ENCODE measurements at places on chromosomes 11 and 22.

- no peak for DNase-seq
Measured at GRCh38 chr11:102780491-102780918, at the start of gene MMP10. TSS of gene MMP10 (minus strand) at chr11:102780628. CDS start at chr11:102780591, 37 bp downstream.

DNA sequence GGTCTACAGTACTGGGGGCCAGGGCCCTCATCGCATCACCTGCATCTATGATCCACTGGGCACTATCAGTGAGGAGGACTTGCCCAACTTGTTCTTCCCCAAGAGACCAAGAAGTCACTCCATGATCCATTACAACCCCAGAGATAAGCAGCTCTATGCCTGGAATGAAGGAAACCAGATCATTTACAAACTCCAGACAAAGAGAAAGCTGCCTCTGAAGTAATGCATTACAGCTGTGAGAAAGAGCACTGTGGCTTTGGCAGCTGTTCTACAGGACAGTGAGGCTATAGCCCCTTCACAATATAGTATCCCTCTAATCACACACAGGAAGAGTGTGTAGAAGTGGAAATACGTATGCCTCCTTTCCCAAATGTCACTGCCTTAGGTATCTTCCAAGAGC is 3.8 kb upstream of the PPFIBP2 start:
- DNase-seq: no peak

DNA sequence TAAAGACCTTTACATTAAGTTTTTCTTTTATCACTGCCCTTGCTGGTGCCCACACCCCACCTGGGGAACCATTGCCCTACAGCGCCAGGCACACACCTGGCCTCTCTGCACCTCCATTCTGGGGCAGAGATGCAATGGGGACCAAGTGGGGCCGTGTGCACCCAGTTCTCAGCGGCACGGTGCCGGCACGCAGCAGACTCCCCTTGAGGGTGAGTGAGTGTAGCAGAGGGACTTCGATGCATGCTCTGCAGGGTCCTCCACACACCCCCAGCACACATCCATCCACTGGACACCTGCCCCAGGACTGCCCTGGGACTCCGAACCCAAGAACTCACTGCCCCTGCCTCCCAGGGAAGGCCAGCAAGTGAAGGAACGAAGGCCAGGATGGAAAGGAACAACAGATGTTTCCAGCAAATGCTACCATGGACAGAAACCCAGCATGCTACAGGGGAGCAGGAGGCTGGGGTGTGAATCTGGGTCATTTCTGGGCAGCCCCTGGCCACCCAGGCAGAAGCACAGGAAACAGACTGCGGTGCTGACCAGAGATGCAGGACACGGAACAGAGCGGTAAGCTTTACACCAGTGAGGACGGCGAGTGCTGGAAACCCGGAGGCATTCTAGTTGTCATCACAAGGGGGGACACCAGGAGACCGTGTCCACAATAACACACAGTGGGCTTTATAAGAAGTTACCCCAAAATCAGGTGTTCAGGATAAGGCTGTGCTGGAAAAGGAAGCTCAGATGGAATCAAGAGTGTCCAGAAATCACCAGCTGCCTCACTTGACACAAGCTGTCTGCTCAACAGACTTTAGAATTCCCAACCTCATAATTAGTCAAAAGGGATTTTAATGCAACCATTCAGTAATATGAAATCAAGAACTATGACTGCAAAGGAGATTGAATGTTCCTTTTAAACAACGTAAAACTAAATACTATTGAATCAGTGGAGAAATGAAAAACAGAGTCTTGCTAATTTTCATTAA is 32.7 kb upstream of the MOB2 start:
- DNase-seq: no peak

GRCh38 chr11:116927163-116927974 is 89.9 kb upstream of the APOA1 start:
- DNase-seq: peak; percentile 77

- DNase-seq: no peak
Measured at GRCh38 chr22:38062791-38063190, 5.6 kb downstream of the PICK1 start.

GRCh38 chr22:47153854-47154525 is 391.5 kb downstream of the TBC1D22A start:
- no peak for DNase-seq

GRCh38 chr11:128210148-128210940 is 377.0 kb downstream of the ETS1 start:
- no peak for DNase-seq

GRCh38 chr22:43050995-43051394 is 36.0 kb upstream of the PACSIN2 start:
- DNase-seq: no peak

- DNase-seq: no peak
Measured at GRCh38 chr11:91433284-91434010, 791.2 kb upstream of the FAT3 start.

Data from activated naive CD4-positive, alpha-beta T cell treated with anti-CD3 and anti-CD28 coated beads, Interleukin-2, amount 10 ng/mL, durations not matched to agents 7 days and 5 days (primary cell).